ENCODE measurements at places on chromosomes 6 and 20.

DNA sequence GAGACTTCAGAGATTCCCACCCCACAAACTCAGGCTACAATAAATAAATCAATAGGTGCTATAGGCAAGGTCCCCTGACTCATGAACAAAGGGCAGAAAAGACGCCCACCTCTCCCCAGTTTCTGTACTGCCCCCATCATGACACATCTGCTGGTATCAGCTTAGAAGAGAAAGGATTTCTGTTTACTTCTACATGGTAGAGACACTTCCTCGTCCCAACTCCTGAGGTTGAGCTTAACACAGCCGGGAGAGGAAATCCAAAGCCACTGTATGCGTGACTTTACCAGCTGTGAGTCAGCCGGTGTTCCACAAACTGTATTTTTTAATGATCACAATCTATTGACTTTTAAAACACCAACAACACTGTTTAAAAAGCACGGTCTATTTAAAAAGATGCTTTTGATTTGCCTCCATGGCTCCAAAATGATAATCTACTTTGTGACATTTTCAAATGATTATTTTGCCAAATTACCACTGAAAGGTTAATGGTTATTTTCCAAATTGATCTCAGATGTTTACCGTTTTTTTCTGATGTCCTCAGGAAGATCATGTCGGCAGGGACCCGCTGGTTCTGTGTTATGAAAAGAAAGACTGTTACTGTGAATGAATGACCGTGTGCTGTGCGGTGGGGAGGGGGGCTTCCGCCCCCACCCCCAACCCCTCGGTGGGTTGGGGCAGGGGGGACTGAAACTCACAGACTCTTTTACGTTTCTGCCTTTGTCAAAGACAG lies 72.5 kb downstream of the ATP9A start:
- DNase-seq = no peak

DNA sequence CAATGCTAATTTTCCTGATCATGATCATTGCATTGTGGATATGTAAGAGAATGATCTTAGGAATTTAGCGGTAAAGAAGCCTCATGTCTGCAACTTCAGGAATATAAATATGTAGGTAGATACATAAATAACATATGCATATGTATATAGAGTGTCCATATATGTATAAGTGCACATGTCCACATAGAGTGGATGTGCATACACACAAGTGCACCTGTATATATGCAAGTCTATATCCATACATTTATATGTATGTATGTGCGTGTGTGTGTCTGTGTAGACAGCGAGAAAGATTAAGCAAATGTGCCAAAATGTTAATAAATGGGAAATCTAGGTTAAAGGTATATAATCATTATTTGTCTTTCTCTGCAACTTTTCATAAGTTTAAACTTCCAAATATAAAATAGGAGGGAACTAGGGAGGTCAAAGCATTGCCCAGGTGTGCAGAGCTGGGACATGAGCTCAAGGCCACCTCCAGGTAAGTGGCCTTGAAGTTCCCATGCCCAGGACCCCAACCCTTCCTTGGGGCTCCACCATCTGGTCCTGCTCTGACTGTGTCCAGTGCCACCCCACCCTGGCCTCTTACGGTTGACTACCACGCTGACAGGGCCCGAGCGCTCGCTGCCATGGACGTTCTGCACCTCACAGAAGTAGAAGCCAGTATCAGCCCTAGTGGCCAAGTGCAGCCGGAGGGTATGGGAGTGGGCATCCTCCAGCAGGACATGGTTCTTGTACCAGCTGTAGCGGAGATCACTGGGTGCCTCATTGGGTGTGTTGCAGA lies 9.6 kb downstream of the SIGLEC1 start:
- DNase-seq = no peak

- no peak for DNase-seq
Observed at GRCh38 chr6:106539936-106540335, 89.4 kb downstream of the RTN4IP1 start.

DNA sequence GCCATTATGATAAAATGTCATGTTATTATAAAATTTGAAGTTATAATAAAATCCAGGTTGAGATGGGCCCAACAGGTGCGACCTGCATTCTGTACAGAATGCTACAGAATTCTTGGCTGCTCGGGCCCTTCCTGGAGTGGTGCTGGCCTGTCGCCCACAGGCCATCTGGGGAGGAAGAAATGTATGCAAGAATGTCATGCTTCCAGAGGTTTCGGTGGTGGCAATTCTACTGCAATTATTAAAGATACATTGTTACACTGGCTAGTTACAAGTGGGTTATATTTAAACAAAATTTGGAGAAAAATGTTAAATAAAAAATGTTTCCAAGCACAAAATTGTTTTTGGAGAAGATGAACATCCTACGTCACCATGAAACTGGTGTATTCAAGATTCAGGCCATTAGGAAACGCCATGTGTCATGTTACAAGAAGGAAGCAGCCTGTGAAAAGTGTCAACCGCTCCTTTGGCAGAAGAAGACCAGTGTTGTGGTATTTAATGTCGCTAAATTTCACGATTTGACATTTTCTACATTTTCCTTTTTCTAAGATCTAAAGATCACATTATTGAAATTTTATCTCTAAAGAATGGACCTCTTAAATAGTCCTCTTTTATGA lies 7.1 kb downstream of the RAMACL start:
- DNase-seq = peak; percentile 42

DNA sequence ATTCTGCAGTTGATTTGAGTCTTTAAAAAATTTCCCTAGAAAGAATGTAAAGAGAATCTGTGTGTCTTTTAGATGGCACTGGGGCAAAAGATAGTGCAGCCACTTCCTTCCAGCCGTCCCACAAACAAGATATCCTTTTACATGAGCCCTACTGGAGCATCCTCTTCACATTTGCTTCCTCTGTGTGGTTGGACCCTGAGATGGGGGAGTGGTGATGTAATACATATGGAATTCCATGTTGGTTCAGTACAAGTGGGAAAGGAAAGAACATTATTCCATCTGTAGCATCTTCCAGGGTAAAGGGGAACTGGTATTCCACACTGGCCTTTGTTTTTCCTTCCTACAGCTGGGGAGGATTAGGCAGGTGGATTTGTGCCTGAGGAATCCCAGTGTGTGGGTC lies 78.9 kb upstream of the ISM1 start:
- no peak for DNase-seq
